ENCODE measurements at places on chromosomes 1 and 21.

- no peak for DNase-seq
These were observed 21.4 kb downstream of the COL6A1 start for GRCh38 chr21:46002841-46003574.

GRCh38 chr1:248596615-248597014, 885 bp downstream of the OR2T10 start:
- DNase-seq = no peak

GRCh38 chr1:64864018-64864940, 102.1 kb downstream of the JAK1 start:
- DNase-seq = no peak

DNA sequence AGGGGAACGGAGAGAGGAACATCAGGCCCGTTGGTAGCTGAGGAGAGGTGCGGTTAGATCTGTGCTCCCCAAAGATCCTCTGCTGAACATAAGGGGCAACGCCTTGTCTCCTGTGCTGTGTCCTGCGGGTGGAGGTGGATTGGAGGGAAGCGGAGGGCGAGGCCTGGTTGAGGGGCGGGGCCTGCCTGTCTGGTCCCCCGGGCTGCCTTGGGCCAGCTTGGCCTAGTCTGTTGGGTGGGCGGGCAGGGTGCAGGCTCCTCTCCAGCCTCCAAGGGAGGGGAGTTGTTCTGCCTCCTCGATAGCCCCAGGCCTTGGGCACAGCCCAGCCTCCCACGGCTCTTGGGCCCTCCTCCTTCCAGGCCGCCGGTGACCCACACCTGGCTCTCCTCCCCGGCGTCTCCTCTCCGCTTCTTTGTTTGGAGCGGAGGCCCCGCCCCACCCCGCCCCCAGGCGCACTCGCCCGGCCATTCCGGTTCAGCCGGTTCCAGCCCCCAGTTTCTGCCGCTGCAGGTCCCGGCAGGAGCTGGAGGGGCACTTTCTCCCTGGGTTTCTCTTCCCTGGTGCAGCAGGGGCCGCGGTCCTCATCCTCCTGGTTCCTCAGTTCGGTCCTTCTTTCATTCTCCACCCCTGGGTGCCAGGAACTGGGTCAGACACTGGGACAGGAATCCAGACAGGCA, 19.4 kb downstream of the PTPRF start:
- DNase-seq = no peak

- no peak for DNase-seq
These were observed 212.3 kb downstream of the PTPRU start for GRCh38 chr1:29448456-29449235.

DNA sequence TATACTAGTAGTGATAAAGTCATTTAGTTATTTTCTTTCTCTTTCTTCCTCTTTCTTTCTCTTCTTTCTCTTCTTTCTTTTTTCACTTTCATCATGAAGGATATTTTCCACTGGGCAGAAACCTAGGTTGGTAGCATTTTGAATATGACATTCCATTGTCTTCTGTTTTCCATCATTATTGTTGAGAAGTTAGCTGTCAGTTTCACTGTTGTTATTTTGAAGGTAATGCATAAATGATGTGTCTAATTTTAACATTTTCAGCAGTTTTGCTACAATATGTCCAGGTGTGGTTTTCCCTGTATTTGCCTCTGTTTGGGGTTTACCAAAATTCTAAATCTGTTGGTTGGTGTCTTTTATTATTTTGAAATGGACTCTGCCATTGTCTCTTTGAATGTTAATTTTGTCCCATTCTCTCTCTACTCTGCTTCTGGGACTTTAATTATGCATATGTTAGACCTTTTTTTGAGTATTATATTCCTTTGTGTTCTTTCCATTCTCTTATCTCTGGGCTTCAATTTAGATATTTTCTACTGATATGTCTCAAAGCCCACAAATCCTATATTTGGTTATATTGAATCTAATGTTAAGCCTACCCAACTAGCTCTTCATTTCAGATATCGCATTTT, 96.7 kb downstream of the HFM1 start:
- DNase-seq = no peak

DNA sequence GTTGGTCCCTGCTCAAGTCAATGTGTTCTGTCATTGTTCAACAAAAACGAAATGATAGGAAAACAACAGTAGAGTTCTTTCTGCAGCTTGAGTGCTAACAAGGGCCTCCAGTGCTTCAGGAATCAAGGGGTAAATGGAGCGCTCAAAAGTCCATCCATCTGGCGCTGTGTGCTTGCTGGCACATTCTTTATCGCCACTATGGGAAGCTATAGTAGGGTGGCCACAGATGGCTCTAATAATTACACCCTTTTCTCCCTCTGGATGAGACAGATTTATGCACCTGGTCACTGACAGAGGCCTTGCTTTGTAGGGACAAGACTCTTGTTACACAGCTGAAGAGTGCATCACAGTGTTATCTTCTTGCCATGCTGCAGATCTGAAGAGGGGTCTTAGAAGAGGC, 136.0 kb downstream of the GDAP2 start:
- no peak for DNase-seq

DNA sequence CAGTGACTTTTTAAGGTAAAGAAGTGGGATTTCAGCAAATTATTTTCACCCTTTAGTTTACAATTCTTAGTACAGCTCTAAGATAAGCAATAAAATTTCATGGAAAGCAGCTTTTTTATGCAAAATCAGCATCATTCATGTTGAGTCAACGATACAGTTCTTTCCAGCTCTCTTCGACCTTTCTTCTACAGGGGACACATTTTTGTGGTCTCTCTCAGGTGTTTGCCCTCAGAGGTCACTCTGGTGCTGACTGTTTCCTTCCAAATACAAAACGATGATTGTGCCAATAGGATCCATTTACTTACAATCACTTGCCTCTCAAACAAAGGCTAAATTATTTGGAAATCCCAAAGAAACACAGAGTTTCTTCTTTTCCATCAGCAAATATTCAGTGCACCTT, 51.0 kb downstream of the PSMG1 start:
- no peak for DNase-seq

DNA sequence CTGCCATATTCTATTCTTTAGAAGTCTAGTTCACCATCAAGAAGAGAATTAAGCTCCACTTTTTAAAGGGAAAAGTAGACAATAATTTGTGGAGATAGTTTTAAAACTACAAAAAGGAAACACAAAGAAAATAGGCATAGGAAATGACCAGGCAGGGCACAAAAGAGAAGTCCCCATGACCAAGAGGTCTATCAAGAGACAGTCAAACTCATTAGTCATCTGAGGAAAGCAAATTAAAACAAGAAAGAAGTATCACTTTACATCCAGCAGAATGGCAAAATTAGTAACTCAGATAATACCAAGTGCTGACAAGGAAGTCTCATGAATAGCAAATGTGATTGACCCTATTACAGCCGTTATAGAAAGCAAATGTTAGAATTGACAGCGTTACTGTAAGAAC, 243.7 kb upstream of the SNX7 start:
- DNase-seq = no peak

DNA sequence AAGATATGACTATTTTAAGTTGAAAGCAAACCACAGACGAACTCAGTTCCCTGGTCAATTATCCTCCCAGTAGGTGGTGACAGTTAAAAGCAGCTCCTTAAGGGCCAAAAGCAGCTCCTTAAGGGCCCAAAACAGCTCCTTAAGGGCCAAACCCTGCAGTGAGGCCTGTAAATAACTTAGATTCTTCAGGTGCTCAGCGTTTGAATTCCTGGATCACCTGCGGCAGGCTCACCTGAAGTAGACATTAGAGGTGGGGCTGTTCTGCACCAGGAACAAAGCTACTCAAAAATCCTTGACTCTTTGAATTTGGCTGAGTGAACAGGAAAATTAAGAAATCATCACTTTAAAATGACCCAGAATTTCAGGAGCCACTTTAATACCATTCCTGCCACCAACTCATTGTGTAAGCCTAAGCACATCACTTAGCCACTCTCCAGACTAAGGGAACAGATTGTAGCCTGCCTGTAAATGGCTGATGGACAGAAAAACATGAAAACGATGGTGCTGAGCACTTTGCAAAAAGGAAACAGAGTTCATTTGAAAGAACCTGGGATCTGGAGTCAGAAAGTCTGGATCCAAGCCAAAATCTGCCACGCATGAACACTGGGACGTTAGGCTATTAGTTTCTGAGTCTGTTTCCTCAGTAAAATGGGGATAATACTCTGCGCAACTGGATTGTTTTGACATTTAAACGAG, 126.9 kb downstream of the LRIG2 start:
- no peak for DNase-seq

DNA sequence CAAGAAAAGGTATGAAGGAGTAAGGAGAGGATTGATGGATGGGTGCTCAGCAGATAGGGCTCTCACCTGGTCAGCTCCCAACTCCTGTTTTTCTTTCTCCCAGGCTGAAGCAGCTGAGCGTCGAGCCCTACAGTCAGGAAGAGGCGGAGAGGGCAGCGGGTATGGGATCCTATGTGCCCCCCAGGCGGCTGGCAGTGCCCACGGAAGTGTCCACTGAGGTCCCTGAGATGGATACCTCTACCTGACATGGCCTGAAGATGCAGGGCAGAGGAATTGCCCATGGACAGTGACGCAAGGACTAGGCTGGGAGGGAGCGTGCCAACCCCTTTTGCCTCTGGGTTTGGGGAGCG, 739 bp downstream of the ZNF593 start:
- no peak for DNase-seq

All from BJ (cell line).